Activated T-helper 1 cell treated with anti-CD3 and anti-CD28 coated beads, Interleukin-2, amount 50 U/mL, for 16 hours (primary cell): ENCODE measurements at places on chromosomes 4 and X.

GRCh38 chr4:102791318-102791835 is 30.6 kb upstream of the MANBA start:
- DNase-seq = no peak

GRCh38 chrX:77160301-77160700 is 286.9 kb upstream of the FGF16 start:
- DNase-seq = no peak

DNA sequence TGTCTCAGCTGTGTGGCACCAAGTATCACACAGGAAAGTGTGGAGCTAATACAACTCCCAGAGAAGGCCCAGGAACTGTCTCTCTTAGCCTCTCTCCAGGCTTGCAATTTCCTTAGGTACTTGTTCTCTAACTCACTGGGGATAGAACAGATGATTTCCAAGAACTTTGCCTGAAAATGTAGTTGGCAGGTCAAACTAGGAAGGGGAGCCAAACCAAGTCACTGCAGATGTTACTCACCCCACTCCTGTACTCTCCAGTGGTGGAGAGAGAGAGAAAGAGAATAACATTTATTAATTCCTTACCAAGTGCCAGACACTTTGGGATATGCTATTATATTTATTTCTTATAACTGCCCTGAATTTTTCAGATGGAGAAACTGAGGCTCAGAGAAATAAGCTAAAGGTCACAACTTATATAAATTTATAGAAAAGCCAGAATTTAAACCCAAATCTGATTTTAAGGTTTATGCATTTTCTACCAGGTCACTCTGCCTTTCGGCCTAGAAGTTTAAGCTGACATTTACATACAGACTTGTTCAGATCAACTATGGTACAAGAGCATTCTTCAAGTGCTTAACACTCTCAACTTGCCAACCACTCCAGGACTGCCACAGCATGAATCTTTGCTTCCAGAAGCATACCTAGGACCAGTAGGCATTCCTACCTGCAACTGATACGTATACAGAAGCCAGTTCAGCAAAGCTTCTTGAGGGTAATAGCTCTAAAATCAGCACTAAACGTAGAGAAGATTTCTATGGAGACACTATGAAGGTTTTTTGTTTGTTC is 248.6 kb upstream of the ETNPPL start:
- no peak for DNase-seq

- no peak for DNase-seq
These were observed 128.5 kb upstream of the ARX start for GRCh38 chrX:25144043-25144940.
